ENCODE measurements at places on chromosomes 4 and X.
A peak's percentile ranks its signal among the peaks of the same experiment; 100 is the strongest.

GRCh38 chrX:122982521-122982920 is 201.6 kb upstream of the GRIA3 start:
- DNase-seq: no peak

DNA sequence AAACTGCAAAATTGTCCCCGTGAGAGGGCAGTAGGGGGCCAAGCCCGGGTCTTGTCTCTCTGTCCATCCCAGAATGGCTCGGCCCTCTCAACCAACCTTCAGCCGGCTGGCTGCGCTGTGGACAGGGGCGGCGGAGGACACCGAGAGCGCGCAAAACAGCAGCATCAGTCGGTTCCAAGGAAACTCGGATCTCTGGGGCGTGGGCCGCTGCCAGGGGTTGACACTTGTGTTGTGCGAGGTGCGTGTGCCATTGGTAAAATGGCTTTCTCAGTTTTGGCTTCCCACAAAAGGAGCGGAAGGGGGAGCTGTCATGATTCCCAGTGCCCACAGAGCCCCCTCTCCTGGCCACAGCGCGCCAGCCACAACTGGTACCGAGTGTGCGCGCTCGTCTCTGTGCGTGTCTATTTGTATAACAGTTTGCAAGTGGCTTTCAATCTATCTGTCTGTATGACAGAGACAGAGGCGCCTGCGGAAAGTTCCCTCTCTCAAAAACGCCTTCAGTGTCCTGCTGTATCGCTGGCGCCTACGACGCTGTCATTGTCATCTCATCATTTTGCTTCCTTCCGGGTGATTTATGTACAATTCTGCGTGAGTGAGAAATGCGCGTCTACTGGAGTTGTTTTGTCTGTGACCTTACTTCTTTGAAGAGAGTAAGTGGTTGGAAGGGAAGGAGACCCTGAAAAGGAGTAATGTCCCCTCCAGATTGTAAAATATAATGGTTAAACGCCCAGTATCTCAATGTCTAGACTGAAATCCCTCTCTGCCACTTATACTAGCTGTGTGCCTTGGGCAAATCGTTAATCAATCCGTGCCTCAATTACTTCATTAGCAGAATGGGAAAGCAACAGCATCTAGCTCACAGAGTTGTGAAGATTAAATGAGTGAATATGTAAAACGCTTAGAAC is 1.8 kb downstream of the DKK2 start:
- no peak for DNase-seq

DNA sequence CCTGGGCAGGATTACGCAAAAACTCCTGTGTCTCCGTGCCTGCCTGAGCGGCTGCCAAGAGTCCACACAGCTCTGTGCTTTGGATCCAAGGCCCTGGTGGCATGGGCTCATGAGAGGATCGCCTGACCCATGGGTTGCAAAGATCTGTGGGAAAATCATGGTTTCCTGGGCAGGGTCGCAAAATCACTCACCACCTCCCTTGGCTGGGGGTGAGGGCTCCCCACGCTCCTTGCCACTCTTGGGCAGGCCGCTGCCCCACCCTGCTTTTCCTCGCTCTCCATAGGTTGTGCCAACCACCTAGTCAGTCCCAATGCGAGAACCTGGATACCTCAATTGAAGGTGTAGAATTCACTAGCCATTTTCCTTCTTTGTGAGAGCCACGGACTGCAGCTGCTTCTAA is 66.5 kb upstream of the MAGEB18 start:
- DNase-seq: no peak

DNA sequence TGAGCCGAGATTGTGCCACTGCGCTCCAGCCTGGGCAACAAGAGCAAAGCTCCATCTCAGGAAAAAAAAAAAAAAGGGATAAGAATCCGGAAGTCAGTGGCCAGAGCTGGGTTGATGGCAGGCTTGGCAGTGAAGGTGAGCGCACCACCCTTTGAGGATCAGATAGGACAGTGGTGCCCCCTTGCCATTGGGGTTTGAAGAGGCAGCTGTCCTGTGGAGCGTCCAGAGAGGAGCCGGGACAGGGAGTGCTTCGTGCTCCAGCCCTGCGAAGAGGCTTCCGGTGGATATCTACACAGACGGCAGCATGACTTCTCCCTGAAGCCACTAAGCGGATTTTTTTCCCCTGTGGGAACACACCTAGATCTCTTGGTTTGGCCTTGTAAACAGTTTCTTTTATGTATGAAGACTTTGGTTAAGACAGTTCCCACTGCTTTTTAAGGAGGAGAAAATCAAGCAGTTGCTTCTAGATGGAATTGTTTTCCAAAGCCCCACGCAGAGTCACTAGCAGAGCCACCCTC is 6.5 kb downstream of the TBC1D14 start:
- no peak for DNase-seq

- DNase-seq: no peak
Measured at GRCh38 chr4:181173046-181173445, 1070.2 kb upstream of the TENM3 start.

DNA sequence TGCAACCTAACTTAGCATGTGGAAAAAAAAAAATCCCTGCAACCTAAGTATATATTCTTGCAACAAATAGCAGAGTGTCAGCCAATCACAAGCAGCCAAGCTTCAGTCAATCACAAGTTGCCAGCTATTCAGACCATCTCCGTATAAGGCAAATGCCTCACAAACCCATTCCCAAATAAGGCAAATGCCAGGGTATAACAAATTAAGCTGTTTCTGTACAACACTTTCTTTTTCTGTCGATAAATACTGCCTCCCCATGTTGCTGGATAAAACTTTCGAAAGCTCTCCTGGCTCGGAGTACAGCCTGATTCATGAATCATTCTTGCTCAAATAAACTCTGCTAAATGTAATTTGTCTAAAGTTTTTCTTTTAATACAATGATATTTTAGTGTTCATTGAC is 460.7 kb upstream of the SMIM31 start:
- DNase-seq: no peak

GRCh38 chr4:182885022-182885737 is 32.0 kb downstream of the DCTD start:
- no peak for DNase-seq

- DNase-seq: no peak
Measured at GRCh38 chrX:137587151-137587550, 21.2 kb downstream of the ZIC3 start.

- DNase-seq: peak; percentile 38
Measured at GRCh38 chr4:171629182-171629581, 184.0 kb upstream of the GALNTL6 start.

- no peak for DNase-seq
Measured at GRCh38 chr4:39614487-39615162, 24.0 kb downstream of the SMIM14 start.

DNA sequence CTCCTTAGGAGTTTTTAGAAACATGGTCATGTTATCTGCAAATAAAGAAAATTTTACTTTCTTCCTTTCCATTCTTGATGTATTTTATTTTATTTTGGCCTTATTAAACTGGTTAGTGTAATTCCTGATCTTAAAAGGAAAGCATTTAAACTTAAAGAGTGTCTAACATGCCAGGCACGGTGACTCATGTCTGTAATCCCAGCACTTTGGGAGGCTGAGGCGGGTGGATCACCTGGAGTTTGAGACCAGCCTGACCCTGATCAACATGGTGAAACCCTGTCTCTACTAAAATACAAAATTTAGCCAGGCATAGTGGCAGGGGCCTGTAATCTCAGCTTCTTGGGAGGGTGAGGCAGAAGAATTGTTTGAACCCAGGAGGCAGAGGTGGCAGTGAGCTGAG is 281.3 kb downstream of the PTTG2 start:
- no peak for DNase-seq

DNA sequence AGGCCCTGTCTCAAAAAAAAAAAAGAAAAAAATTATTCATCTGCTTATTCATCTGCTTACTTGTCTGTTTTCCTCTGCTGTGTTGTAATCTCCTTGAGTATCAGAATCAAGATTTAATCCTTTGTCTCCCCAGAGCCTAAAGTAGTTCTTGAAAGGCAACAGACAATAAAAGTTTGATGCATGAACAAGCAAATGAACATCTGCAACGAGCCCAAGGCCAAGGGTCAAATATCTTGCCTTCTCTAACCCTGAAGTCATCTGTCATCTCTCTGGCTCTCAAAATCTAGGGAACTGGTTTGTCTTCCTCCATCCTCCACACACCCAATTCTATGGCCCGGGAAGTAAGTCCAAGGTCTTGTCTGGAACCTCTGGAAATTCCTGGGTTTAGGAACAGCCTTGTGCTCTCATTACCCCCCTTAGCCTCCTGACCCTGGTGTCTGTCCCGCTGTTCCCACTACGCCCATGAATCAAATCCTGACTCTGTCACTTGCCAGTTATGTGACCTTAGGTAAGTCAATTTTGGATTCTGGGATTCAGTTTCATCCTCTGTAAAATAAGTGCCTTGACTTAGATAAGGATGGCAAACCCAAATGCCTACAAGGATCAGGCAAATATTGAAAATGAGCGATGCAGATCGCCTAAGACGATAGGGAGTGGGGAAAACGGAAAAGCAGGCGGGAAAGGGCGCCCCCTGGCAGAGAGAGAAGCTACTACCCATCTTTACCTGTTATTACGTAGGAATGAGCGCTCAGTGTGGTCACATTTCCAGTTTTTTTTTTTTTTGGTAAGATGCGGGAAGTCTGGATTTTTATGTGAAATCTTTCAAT is 102.7 kb upstream of the DHX15 start:
- peak; percentile 14 for DNase-seq

- no peak for DNase-seq
Measured at GRCh38 chr4:15918484-15919129, 19.9 kb downstream of the FGFBP1 start.

DNA sequence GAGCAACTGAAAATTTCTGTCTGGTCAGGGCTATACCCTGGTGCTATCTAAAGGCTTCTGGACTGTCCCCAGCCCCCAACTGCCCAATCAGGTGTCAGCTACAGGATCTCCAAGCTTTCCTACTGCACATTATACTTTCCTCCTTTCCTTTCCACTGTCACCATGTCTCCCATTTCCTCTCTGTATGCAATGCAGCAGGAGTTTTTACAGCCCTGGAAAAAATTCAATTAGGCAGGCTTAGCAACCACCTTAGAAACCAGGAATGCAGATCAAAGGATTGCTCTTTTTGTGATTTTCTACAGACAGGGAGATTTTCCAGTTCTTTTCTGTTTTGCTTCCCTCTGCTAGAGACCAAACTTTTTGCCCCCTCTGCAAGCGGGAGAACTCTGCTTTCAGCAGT is 6.0 kb upstream of the NAF1 start:
- no peak for DNase-seq

- no peak for DNase-seq
Measured at GRCh38 chrX:38166478-38167083, 54.1 kb downstream of the SRPX start.

DNA sequence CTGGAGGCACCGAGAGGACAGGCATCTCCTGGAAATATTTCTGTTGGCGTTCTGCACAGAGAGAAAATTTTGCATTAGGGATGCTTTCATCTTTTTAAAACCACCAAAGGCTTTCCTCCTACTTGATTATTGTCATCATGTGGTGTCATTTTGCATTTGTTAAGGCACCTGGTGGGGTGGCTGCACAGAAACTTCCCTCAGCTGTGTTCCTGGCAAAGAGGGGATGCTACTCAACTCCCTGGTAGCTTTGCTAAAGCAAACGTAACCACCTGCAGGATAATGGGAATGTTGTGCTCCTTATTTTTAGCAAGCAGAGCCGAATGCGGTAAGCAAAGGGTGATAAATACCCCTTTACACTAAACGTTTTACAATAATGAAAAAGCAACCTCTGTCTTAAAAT is 229.8 kb downstream of the STIM2 start:
- no peak for DNase-seq

GRCh38 chr4:915041-915474 is 17.1 kb downstream of the GAK start:
- no peak for DNase-seq

- no peak for DNase-seq
Measured at GRCh38 chr4:182775075-182775474, 142.1 kb downstream of the DCTD start.

DNA sequence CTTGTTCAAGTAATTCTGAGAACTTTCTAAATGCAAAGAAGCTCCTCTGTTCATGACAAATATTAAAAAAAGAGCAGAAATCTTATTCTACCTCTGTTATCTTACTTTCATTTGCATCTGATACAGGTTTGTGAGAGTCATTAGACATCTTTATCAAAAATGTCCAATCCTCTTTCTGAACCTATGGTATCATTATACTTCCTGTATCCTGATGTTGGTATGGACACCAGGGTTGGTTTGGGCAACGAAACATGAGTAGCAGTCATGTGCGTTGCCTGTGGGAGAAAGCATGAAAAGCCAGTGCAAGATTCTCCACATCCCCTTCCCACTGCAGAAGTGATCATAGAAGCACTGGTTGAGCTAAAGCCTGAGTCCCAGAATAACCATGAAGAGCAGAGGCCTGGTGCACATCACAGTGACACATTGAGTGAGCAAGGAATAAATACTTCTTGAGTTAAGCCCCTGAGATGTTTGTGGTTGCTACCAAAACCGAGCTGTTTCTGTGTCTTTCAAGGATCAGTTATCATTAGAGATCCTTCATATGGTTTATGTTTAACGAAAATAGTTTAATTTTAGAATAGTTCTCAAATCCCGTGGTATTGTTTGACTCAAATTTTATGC is 197.2 kb downstream of the BANK1 start:
- DNase-seq: no peak

GRCh38 chr4:25970691-25971432 is 56.8 kb downstream of the SMIM20 start:
- no peak for DNase-seq

DNA sequence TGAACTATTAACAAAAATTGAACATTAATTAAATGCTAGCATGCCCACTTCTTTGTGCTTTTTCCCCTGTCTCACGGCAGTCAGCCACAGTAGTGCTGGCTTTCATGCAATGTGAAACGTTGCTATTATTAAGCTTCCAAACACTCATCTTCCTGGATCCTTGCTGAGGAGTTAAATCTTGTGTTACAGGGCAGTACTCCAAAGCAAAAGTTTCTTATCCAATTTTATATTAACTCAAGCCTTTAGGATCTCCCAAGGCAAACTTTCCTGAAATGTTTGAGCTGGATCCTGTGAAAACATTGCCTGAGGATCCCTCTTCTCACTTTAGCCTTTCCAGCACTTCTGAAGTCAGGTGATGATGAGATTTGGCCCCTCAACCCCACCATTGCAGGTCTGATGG is 1454.8 kb downstream of the FSTL5 start:
- DNase-seq: no peak

- no peak for DNase-seq
Measured at GRCh38 chr4:74624351-74625151, 169.8 kb downstream of the BTC start.

- DNase-seq: no peak
Measured at GRCh38 chr4:153611679-153612078, 72.4 kb upstream of the TLR2 start.

GRCh38 chrX:154482786-154483185 is 3.6 kb downstream of the UBL4A start:
- DNase-seq: no peak

DNA sequence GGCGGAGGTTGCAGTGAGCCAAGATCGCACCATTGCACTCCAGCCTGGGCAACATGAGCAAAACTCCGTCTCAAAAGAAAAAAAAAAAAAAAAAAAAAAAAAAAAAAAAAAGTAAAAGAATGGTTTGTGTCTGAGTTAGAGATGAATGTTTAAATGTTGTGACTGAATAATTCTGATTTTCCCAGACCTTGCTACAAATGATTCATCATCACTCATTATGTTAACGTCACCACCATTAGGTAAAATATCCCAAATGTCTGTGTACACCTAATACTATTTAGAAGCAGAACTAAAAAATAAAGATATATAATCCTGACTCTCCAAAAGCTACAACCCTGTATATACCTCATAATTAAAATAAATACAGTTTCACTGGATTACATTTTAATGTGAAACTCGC is 70.8 kb downstream of the HHIP start:
- DNase-seq: no peak
